ENCODE measurements at places on chromosomes 3 and 15.

DNA sequence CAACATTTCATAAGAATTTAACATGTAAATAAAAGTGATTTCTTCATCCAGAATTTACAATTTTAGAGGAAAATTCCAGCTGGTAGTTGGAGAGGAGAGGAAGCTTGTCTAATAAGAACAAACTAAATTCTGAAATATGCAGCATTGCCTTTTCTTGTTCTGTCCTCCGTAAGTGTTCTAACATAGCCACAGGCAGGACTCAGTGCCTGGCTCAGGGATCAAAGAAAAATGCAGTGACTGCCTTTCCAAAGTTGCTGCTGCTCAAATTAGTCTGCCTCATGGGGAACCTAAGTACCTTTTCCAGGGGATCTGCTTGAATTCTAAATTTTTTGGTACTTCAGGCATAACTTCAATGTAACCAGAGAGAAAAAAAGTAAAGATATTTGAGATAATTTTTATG lies 713.0 kb upstream of the CADM2 start:
- no peak for DNase-seq

- DNase-seq = no peak
Observed at GRCh38 chr3:133803469-133803868, 2.1 kb upstream of the SRPRB start.

DNA sequence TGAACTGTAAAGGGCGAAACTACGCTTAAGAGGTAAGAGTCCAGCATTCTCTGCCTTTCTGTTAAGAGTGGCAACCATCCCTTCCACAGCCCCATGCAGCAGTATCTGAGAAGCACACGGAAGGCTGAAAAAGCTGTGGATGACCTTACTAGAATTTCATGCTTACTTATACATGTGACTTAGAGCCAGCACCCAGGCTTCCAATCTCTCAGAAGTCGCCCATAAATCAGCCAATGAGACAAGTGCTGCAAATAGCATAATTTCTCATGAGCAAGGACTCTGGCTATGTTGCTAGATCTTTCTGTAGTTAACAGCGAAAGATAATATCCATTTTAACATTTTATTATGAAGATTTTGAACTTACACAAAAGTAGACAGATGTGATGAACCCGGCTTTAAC lies 65.3 kb downstream of the IGF2BP2 start:
- DNase-seq = no peak

- no peak for DNase-seq
Observed at GRCh38 chr15:74627766-74628165, 12.1 kb downstream of the CLK3 start.

DNA sequence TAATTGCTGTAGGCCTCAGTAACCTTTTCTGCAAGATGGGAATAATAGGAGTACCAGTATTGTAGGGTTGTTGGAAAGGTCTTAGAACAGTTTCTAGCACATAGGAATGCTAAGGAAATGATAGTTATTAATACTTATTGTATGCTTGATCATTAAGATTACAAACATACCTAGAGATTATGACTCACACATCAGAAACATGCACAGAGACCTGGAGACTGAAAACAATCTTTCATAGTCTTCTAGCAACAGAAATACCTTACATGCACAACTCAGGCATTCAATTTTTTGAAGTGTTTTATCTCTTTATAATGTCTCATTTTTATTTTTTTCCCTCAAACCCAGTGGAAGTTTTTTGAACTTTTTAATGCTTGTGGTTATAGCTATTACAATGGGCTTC lies 104.4 kb upstream of the ZBTB20 start:
- no peak for DNase-seq

- DNase-seq = no peak
Observed at GRCh38 chr15:70252951-70253320, 155.2 kb upstream of the TLE3 start.
